Kidney epithelial cell (primary cell): ENCODE measurements at places on chromosomes 12 and 14.

- DNase-seq = no peak
Measured at GRCh38 chr14:20707622-20708021, 19.1 kb downstream of the ANG start.

GRCh38 chr14:102325791-102326345, 6.3 kb downstream of the ZNF839 start:
- DNase-seq = no peak

GRCh38 chr12:112806721-112807120, 15.2 kb downstream of the RPH3A start:
- DNase-seq = no peak

- no peak for DNase-seq
Measured at GRCh38 chr12:65643595-65644386, 180.5 kb upstream of the HMGA2 start.
